T-helper 17 cell (primary cell): ENCODE measurements at places on chromosomes 7 and 10.

DNA sequence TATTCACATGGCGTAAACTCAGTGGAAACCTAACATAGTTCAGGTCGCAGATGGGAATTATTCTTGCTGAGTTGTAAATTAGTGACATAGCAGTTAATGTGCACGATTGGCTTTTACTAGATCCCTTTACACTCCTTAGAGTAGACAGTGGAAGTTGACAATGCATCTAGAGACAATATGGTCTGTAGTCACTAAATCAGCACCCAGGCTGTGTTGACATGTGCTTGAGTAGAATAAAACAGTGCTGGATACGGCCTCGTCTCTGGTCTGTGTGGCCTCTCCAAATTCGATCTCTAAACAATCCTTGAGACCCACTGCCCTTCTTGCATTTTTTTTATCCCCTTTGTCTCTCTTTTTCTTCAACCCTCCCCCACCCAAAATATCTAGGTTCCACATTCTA is 615.7 kb downstream of the SORCS1 start:
- DNase-seq, result no peak

DNA sequence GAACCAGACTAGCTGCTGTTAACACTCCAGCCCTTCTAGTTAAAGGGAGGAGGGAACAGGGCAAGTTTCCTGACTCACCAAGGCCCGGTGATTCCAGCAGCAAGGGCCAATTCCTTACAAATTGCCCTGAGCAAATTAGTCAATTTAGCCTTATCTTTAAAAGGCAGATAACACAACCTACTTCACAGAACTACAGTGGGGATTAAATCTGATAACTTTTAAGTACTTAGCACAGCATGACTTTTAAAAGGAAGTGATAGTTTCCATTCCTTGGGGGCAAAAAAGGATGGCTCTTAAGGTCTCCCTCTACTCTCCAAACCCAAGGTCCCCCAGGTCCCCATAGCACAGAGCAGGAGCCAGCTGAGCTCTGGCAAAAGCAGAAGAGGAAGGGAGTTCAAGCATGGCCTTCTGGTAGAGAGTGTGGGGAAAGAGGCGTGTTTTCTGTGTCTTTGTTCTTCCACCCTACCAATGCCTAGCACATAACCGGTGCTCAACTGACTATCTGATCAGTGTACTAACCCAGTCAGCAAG is 4.0 kb downstream of the CDCA7L start:
- DNase-seq, result no peak

- DNase-seq, result no peak
Observed at GRCh38 chr10:91194497-91195179, 25.8 kb upstream of the PCGF5 start.

DNA sequence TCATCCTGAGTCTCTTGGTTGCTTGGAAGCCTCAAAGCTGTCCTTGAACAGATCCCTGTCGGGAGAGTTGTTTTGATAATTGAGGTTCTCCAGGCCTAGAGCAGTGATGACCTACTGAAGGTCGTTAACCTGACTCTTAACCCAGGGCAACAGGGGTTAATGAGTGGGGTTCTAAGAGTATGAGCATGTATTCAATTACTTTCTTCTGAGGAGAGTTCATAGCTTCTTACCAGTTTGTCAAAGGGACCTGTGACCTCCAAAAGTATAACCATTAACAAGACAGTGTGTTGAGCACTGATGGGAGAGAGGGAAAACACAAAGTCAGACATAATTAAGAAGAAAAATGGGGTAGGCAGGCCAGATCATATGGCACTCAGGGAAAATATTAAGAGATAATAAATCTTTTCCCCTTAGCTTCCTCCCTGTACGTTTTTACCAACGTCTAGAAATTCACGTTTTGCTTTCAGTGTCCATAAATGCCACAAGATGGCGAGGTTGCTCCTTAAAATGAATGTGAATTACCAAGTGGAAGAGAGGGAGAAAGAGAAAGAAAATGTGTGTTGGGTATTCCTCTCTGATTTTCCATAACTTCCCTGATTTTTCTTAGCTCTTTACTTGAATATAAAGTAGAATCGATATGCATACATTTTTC is 97.6 kb downstream of the SUGCT start:
- DNase-seq, result no peak

- no peak for DNase-seq
Observed at GRCh38 chr7:19491821-19492452, 216.9 kb downstream of the POLR1F start.

DNA sequence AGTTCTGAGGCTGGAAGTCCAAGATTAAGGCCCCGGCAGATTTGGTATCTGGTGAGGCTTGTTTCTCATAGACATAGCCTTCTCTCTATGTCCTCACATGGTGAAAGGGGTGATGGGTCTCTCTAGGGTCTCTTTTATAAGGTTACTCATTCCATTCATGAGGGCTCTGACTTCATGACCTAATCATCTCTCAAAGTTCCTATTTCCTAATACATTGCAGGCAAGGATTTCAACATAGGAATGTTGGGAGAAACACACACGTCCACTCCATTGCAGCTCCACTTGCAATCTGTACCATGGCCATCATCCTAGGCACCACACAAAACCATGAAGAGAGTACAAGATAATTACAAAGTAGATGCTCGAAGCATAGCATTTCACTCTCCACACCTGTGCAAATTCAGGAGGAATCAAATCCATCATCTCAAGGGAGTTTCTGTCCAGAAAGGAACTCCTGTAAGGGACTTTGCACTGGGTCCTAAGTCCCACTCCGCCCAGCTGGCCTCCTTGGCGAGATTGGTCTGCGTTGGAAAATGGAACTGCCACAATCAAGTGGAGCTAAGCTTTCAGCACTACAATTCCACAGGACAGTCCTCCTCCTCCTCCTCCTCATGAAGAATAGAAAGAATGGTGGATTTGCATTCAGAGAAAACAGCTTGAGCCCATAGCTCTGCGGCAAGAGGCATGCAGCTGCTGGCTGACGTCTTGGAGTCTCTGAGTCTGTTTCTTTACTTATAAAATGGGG is 8.8 kb downstream of the DDC start:
- DNase-seq, result no peak
